ENCODE measurements at places on chromosomes 1 and 21.

DNA sequence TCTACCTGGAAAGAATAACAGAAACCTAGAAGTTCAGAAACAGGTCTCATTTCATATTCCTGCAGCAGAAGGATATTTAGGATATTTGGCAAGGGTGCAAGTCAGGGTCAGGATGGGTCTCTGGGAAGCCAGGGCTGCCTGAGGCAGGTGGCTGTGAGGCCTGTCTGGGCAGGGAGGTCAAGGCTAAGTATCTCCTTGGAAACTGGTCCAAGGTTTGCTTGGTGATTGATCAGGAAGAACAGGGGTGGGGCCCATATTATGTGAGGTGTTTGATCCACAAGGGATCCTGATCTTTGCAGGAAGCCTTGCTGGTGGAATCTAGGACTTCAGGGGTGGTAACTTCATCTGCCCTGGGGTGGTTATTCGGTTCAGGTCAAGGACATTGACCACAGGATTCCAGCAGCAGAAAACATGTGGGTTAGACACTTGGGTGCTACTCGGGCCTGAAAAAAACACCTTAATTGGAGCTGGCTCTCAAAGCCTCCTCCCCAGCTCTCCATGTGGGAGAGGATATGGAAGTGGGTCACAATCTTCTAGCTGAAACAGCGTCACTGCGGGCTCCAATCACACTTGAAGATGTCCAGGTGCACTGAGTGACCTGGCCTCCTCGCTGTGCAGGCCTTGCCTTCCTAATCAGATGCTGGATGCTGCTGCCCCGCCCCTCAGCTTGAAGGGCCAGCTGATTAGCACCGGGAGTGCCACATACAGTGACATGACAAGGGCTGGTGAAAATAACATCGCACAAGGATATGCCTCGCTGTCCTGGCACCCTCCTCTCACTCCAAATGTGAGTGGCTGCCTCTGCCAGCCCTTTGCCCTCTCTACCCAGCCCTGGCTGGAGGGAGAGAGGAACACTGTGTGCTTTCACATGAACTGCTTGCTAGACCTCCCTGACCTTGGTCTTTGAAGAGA lies 8.7 kb downstream of the CTNNBIP1 start:
- DNase-seq = no peak

- no peak for DNase-seq
Observed at GRCh38 chr21:35467566-35467965, 418.5 kb upstream of the RUNX1 start.

- DNase-seq = no peak
Observed at GRCh38 chr1:156435545-156436140, 64.9 kb downstream of the MEF2D start.

GRCh38 chr21:44285138-44285992 lies at the start of gene AIRE:
Gene AIRE, plus strand, starts transcription at chr21:44285876. Its CDS starts 131 bp downstream, at chr21:44286007.
- no peak for DNase-seq

GRCh38 chr1:40851643-40852042 lies 10.5 kb downstream of the CITED4 start:
- no peak for DNase-seq

All from stimulated activated CD4-positive, alpha-beta T cell treated with anti-CD3 and anti-CD28 coated beads, Interleukin-15, amount 100 ng/mL, for 1 hour (primary cell).